ENCODE measurements at places on chromosomes 16 and 17.

GRCh38 chr16:85897382-85897781 is 1.6 kb upstream of the IRF8 start:
- DNase-seq: no peak

DNA sequence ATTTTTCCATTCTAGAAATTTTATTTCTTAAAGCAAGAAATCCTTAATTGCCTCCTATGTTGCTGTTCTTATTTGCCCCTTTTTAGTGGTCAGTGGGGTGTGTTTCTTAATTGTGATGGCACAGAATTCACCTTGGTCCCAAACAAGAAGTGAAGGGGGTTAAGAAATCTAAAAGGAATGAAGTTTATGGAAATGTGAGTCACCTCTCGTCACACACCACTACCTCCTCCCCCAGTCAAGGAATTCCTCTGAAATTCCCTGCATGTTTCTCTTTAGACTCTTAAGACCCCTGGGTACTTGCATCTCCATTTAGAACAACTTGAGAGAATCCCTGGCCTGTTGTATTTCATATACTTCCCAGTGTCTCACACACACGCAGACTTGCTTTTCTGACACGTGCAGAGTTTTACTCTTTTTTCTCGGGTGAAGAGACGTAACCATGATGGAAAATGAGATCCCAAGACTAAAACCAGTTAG is 247.4 kb downstream of the PRKCA start:
- no peak for DNase-seq

DNA sequence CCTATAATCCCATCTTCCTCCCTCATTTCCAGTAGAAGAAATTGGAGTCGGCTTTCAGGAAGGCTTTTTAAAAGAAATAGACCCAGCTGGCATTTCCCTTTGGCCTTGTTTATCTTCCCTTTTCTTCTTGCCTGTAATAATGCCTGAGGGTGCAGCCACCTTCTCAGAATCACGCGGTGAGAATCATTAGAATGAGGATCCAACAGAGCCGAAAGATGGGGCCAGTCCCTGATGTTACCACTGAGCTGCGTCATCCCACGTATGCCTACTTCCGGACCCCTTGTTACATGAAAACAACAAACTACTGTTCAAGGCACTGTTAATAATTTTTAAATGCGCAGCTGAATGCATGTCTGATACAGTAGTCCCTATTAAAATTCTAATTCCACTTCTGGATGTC is 24.1 kb downstream of the SDR42E1 start:
- DNase-seq: no peak

DNA sequence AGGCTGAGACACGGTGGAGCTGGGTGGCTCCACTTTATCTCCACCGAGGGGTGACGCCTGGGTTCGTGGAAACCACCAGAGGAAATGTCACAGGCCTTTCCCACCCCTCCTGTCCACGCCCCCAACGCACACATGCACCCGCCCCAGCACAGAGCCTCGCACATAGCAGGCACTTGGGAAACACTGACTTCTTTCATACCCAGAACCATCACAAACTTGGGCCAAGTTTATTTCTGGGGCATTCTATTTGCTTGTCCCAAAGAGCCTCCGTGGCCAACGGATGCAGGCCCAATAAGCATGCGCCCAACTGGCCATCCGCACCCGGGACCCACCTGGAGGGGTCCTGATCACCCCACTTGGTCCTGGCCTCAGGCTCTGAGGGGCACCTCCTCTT is 3.3 kb downstream of the BCAR1 start:
- DNase-seq: no peak

DNA sequence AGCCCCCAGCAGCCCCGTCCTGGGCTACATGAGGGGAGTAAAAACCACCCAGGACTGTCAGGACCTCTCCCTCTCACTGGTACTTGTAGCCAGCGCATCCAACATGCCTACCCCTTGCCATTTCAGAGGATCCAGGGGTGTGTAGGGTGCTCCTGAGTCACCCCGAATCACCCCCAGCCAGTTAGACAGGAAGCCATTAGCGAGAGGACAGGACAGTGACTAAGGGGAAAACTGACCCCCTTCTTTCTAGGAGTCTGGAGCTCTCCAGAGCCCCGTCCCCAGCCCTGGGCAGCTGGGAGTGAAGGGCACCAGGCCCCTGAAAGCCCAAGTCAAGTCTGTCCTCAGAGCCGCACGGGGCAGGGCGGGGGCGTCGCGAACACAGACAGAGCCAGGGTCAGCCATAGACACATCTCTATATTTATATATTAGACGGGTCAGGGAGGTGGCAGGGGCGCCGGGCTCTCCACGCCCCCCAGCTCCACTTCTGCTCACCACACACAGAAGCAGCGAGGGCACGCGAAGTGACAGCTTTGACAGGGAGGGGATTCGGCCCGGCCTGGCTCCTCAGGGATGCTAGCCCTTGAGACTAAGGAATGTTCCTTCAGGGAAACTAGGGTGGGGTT is 485 bp upstream of the GDPD3 start:
- DNase-seq: no peak

- no peak for DNase-seq
These were observed 76.8 kb upstream of the LGALS9 start for GRCh38 chr17:27554152-27554551.

GRCh38 chr17:76076146-76076764 is 1.7 kb downstream of the GALR2 start:
- DNase-seq: no peak

DNA sequence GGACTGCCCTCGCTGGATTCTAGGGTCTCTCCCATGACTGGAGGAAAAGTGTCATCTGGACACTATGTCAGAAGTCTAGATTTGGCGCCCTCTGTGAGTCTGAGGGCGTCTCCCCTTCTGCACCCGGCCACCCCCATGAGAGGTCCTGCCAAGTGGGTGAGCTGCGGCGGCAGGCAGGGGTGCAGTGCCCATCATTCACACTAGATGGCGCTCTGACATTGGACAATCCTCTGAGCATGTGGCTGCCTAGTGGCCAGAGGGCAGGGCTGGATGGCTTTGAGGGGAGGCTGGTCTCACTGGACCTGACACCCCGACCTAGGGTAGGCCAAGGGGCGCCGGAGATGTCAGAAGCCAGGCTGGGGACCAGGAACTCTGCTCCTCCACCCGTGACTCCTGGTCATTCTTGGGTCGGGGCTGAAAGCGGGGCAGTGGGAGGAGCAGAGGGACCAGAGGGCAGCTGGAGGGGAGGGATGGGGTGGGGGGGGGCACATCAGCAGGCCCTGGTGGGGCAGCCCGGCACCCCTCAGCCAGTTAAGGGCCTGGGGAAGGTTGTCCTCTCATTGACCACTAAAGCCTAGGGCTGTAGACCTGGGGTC is 28.0 kb downstream of the MRM1 start:
- DNase-seq: peak; percentile 77

- no peak for DNase-seq
These were observed 24.7 kb downstream of the GDE1 start for GRCh38 chr16:19497176-19497575.

GRCh38 chr17:44887016-44887415 is 12.2 kb downstream of the EFTUD2 start:
- DNase-seq: no peak

DNA sequence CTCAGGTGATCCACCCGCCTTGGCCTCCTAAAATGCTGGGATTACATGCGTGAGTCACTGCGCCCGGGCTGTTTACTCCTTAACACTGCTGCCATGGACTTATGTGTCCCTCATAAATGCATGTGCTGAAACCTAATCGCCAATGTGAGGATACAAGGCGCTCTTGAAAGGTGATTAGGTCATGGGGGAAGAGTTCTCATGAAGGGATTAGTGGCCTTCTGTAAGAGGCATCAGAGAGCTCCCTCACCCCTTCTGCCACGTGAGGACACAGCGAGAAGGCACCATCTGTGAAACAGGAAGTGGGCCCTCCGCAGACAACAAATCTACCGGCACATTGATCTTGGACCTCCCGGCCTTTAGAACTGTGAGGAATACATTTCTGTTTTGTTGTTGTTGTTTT is 19.1 kb downstream of the ITPRIPL2 start:
- no peak for DNase-seq

- DNase-seq: no peak
These were observed 137.1 kb downstream of the TRIM37 start for GRCh38 chr17:58969612-58970011.

GRCh38 chr17:38599398-38599856 is 6.3 kb downstream of the SRCIN1 start:
- no peak for DNase-seq

- no peak for DNase-seq
These were observed 6.1 kb downstream of the RFFL start for GRCh38 chr17:35057332-35057915.
